ENCODE measurements at places on chromosomes 3 and 15.

DNA sequence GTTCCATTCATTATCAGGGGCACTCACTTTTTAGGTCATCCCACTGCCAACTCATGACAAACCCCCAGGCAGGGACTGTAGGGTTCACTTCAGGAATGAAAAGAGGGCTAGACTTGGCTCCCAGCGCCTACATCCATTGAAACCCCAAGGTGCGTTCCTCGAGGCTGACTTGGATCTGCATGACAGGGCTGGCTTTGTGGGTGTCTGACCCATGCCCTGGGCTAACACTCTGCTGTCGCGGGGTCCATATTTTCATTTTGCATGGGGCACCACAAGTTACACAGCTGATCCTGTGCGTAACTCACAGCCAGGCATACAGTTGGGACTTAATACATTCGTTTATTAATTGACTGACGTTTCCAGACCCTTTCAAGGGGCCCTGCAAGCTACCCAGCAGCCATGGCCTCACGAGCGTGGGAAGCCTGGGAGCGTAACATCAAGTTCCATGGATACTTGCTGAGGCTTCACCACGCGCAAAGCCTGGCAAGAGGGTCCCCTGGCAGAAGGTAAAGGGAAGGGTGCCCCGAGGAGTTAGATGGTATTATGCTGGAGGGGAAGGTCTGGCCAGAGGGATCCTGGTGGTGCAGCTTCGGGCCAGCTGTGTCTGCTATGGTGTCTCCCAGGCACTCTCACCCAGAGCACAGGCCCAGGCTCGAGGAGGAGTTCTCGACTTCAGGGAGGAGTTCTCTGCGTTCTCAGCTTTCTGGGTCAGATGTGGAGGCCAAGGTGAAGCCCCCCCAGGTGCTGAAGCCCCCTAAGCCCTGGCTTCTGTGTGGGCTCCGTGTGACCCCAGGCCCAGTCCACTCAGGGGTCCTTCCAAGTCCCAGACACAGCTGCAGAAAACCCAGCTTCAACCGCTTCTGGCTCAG is 85.4 kb downstream of the ADAMTS17 start:
- no peak for DNase-seq

DNA sequence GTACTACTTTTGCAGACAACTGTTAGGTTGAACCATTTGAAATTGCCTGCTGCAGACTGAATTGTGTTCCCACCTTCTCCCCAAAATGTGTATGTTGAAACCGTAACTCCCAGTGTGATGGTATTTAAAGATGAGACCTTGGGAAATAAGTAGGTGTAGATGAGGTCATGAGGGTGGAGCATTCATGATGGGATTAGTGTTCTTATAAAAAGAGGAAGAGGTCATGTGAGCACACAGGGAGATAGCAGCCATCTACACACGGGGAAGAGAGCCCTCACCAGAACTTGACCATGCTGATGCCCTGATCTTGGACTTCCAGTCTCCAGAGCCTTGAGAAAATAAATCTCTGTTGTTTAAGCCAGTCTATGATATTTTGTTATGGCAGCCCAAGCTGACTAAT is 17.4 kb upstream of the FHIT start:
- no peak for DNase-seq

DNA sequence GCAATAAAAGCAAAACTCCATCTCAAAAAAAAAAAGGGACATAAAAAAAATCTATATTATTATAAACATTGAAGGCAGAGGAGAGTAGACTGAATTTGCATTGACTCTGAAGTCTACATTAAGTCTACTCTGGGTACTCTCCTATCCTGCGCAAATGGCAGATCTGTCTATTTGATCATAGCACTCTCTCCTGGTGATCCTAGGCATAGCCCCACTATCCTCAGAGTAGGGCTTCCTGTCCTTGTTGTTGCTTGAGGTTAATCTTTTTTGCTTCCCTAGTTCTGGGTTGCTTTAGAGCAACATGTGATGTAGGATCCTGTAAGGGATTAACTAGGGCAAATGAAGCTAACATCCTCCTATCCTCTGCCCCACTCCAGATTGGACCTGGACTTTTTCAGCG is 82.1 kb upstream of the LRRFIP2 start:
- no peak for DNase-seq

DNA sequence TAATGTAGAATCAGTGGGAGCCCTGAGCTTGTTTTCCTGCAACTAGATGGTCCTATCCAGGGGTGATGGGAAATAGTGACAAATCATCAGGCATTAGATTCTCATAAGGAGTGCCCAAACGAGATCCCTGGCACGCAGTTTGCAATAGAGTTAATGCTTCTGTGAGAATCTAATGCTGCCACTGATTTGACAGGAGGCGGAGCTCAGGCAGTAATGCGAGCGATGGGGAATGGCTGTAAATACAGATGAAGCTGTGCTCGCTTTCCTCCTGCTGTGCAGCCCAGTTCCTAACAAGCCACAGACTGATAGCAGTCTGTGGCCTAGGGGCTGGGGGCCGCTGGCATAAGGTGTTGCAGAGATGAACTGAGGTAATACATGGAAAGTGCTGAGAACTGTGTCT is 28.3 kb upstream of the TMEM42 start:
- DNase-seq, result no peak

DNA sequence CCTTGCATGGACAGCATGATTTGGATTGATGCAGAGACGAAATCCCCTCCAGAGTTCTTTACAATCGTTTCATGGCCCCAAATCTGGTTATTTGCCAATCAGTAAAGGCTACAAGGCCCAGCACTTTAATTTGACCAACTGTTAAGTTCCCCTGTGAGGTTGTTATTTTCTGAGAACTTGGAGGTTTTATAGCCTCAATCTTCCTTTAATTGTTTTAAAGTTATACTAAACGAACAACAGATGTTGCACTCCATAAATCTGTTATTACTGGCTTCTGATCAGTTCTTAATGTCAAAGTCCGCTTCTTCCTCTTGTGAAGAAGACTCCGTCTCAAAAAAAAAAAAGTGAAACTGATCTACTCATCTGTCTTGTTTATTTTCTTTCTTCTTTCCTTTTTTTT is 30.8 kb downstream of the LARP6 start:
- no peak for DNase-seq

GRCh38 chr15:59721411-59721810 is 32.3 kb upstream of the BNIP2 start:
- DNase-seq, result no peak

DNA sequence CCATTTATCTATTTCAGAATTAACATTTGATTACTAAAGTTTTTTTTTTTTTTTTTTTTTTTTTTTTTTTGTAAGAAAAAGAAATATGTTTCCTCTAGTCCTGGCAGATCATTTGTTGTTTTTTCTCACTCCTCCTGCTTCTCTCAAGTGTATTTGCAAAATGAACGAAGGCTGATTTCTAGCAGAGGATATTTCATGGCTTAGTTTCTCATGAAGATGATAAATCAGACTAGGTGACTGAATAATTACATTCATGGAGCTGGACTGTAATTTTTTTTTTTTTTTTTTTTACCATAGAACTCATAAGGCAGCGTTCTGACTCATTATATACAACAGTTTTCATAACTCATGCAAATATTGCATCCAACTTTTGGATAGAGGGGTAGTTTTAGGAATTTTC is 332.5 kb upstream of the SEMA6D start:
- peak; percentile 6 for DNase-seq

DNA sequence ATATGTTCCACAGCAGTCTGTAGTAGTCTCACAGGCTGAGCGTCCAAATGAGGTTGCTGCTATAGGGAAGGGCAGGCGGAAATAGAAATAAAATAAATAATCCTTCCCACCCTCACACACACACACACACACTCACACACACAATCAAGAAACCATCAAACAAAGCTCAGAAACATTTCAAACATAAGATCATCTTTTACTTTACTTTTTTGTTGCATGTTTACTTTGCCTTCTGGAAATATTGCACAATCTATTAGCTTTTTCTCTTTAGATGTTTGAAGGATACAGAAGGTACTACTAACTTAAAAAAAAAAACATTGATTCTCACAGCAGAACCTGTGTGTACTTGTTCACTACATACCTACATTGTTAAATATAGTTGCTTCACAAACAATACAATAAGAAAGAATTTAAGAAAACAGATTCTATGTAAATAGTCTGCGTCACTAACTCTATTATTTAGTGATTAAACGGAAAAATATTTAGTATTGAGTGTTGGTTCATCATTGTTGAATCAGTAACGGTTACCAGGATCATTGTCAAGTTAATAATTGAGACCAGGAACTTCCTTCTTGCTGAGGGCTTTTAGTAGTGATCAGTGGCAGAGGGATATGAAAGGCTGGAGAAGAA is 20.5 kb downstream of the ALCAM start:
- peak; percentile 51 for DNase-seq

DNA sequence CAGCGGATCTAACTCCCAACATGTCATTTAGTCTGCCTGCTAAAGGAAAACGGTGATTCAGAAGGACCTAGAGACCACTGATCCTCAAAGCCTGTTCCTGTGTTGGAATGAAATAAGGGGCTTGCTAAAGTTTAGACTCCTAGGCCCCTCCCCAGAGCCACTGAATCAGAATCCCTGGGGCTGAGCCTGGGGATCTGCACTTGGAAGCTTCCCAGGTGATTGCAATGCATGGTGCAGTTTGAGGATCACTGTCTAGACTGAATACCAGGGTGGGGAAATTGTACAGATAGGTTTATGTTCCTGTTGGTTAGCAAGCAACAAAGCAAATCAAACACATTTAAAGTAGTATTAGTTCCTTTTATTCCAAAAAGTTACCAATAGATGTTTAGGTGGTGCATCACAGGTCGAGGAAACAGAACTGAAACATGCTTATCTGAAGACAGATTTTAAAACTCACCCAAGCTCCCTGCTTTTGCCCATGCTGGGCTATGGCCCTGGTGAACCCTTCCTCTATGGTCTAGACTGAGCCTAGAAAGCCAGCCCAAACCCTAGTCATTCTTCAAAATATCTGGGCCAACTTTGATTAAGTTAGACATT is 29.6 kb upstream of the SPTBN5 start:
- DNase-seq, result no peak

GRCh38 chr3:48879307-48879993 is 19.2 kb downstream of the SLC25A20 start:
- no peak for DNase-seq

- no peak for DNase-seq
Measured at GRCh38 chr15:57403566-57404325, 27.4 kb downstream of the CGNL1 start.

GRCh38 chr15:73368301-73369136 is at the start of gene HCN4:
Gene HCN4 (minus strand): TSS chr15:73368958. CDS start chr15:73368270, 688 bp downstream.
- DNase-seq, result no peak

GRCh38 chr3:193605876-193606275 is 12.9 kb downstream of the OPA1 start:
- peak; percentile 64 for DNase-seq

- DNase-seq, result no peak
Measured at GRCh38 chr3:89186456-89186855, 79.0 kb downstream of the EPHA3 start.

- no peak for DNase-seq
Measured at GRCh38 chr3:46674031-46674845, 19.2 kb downstream of the ALS2CL start.

- no peak for DNase-seq
Measured at GRCh38 chr3:140386357-140387100, 291.3 kb upstream of the TRIM42 start.

- DNase-seq, result no peak
Measured at GRCh38 chr3:158571969-158572765, 1.2 kb downstream of the MLF1 start.

- DNase-seq, result no peak
Measured at GRCh38 chr3:113002679-113003078, 11.9 kb downstream of the GTPBP8 start.

DNA sequence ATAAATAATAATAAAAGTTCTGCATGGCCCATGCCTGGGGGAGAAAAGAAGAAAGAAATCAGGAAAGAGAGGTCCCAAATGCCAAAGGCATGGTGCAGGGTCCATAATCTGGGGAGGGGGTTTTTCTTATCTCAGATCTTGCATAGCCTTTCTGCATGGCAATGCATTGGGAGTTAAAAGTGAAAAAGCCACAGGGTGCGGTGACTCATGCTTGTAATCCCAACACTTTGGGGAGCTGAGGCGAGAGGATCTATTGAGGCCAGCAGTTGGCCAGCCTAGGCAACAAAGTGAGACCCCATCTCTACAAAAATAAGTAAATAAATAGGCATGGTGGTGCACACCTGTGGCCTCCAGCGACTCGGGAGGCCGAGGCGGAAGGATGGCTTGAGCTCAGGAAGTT is 76.8 kb upstream of the GATA2 start:
- no peak for DNase-seq

GRCh38 chr15:50476143-50476542 is 51.9 kb downstream of the USP8 start:
- no peak for DNase-seq

GRCh38 chr15:76953913-76954312 is 22.4 kb downstream of the RCN2 start:
- DNase-seq, result no peak

GRCh38 chr3:51340013-51340829 is 44.9 kb upstream of the MANF start:
- peak; percentile 97 for DNase-seq

GRCh38 chr3:194492001-194492400 is 5.2 kb upstream of the ATP13A3 start:
- no peak for DNase-seq

DNA sequence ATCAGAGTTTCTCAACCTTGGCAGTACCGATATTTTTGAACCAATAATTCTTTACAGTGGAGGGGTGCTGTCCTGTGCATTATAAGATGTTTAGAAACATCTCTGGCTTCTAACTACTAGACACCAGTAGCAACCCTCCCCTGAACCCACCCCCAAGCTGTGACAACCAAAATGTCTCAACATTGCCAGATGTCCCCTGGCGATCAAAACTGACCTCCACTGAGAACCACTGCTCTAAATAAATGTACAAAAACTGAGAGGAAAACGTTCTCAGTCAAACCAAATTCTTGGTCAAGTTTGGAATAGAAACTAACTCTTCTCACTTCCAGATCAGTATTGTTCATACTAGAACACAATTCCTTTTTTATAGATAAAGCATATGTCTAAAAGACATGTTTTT is 58.5 kb downstream of the GPR160 start:
- DNase-seq, result no peak

DNA sequence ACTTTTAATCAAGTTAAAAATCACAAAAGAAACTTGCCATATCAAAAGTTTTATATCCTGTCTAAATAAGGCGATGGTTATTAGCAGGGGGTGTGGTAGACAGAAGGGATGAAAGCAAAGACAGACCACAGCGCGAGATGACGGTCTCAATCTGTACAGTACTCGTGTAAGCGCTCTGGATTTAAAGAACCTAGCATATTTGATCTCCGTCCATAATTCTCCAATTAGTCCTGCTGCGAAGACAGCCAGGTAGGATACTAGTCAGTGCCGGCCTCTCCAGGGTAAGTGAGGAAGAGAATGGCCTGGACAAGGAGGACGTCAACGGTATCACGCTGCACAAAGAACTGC is 701 bp downstream of the SGO1 start:
- DNase-seq, result peak; percentile 9

DNA sequence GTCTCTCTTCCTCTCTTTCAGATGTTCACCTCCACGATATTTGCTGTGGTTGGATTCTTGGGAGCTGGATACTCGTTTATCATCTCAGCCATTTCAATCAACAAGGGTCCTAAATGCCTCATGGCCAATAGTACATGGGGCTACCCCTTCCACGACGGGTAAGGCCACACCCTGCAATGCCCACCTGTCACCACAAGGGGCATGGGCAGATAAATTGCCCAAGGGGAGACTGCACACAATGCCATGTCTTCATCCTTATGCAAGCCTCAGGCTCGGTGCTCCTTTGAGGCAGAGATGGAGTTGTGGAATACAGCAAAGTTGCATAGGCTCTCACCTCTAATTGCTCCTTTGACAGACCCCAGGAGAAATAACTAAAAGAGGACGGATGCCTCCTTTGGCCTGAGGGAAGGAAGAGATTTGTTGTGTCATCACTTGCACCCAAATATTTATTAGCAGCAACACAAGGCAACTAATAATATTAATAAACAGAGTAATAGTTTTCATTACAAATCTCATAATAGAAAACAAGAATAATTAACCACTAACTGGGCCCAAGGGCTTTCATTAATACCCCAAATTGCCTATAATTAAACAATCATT is 13.2 kb downstream of the TM4SF4 start:
- DNase-seq, result no peak
